ENCODE measurements at places on chromosomes 7 and 10. TPM values are rescaled to one million over a fixed set of nuclear protein-coding genes. Genes with fewer than 3 reads are reported as not detected.

Gene CYP3A4
- total RNA-seq = not detected

Gene EPO
- not detected for total RNA-seq

Gene GPR37
- 2.0 TPM for total RNA-seq

Gene PODXL
- 62.1 TPM for total RNA-seq

Gene UPK3BL2
- 22.0 TPM for total RNA-seq

Gene RPEL1
- 0.12 TPM for total RNA-seq

Gene GOLGA7B
- 1.9 TPM for total RNA-seq

DNA sequence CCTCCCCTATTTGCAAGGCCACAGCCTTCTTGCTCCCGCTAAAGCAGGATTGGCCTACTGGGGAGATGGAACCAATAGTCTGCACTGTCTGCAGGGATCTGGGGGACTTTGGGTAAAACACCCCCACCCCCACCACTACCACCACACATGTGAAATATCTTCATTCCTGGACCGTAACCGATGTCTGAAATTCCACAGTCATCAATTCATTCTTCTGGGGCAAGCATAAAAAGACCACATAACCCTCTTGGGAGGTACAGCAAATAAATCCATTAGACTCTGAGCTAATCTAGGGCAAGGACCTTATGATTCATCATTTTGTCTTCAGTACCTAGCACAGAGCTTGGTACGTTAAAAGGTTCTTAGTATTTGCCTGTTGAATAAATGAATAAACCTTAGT lies 307.8 kb downstream of the GPAM start:
- H3K27me3 ChIP-seq = no peaks in the 10 kb centered on the region
- no peak overlapping the region for H3K4me3 ChIP-seq
- DNase-seq = no peak
- H3K27ac ChIP-seq = no peak overlapping the region
- no peaks in the 10 kb centered on the region for H3K4me1 ChIP-seq
- H3K36me3 ChIP-seq = no peaks in the 10 kb centered on the region

DNA sequence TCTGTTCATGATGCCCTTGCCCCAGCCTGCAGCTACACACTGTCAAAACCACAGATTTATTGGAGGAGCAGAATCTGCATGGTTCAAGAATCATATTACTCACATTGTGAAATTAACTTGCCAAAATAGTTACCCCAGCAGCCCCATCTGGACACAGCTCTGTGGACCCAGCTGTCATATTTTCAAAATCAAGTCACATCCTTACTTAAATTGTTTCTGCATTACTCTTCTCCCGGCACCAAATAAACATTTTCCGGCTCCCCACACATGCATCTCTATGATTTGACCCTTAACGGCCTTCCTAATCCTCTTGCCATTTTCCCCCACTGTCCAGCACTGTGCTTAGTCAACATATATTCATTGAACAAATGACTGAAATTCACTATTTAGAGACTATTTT lies 43.8 kb upstream of the GPR26 start:
- no peaks in the 10 kb centered on the region for H3K36me3 ChIP-seq
- no peak for DNase-seq
- H3K27me3 ChIP-seq = no peaks in the 10 kb centered on the region
- H3K27ac ChIP-seq = no peak overlapping the region

GRCh38 chr10:78359640-78360091 lies 326.0 kb downstream of the RPS24 start:
- H3K36me3 ChIP-seq = no peaks in the 10 kb centered on the region
- H3K27me3 ChIP-seq = no peaks in the 10 kb centered on the region
- no peak for DNase-seq
- no peak overlapping the region for H3K4me3 ChIP-seq
- no peak overlapping the region for H3K27ac ChIP-seq

DNA sequence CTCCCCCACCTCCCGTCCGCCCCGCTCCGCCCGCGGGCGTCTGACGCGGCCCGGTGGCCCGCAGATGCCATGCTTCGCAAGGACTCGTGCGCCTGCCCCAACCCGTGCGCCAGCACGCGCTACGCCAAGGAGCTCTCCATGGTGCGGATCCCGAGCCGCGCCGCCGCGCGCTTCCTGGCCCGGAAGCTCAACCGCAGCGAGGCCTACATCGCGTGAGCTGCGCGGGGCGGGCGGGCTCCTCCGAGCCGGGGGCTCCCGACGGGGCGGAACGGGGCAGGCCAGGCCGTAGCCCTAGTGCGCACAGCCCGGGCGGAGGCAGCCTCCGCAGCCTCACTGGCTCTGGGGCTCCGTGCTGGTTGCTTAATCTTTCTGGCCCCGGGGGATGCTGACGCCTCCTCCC lies 2.8 kb downstream of the ASIC3 start:
- peaks cover 21% of the 10 kb centered on the region for H3K4me1 ChIP-seq
- no peak overlapping the region for H3K4me3 ChIP-seq
- DNase-seq = no peak
- no peaks in the 10 kb centered on the region for H3K27me3 ChIP-seq
- no peak overlapping the region for H3K27ac ChIP-seq
- H3K36me3 ChIP-seq = peaks cover 6% of the 10 kb centered on the region

- no peaks in the 10 kb centered on the region for H3K27me3 ChIP-seq
- H3K4me3 ChIP-seq = no peak overlapping the region
These were observed 4.8 kb downstream of the PON1 start for GRCh38 chr7:95319570-95319969.

DNA sequence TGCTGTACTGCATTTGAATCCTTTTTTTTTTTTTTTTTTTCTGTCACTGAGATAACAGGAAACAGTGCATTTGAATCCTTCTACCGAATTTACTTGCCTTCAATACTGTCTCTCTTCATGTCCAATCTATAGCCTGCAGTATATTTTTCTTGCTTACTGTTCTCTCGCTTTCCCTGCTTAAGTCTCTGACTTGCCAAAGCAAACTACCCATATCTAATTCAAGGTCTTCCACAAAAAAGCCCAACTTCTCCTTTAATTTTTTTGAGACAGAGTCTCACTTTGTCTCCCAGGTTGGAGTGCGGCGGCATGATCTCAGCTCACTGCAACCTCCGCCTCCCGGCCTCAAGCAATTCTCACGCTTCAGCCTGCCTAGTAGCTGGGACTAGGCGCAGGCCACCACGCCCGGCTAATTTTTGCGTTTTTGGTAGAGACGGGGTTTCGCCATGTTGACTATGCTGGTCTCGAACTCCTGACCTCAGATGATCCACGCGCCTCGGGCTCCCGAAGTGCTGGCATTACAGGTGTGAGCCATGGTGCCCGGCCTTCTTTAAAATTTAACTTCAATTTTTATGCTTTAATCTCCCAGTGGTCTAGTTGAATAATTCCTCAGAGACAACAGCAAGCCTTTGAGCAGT lies 882 bp downstream of the PDCD11 start:
- H3K4me1 ChIP-seq = peaks cover 18% of the 10 kb centered on the region
- DNase-seq = no peak
- peak overlapping the region; percentile 71 for H3K4me3 ChIP-seq

- H3K36me3 ChIP-seq = no peaks in the 10 kb centered on the region
- peak overlapping the region; percentile 27 for H3K4me3 ChIP-seq
- H3K27me3 ChIP-seq = peaks cover 35% of the 10 kb centered on the region
- DNase-seq = no peak
- no peak overlapping the region for H3K27ac ChIP-seq
- H3K4me1 ChIP-seq = peaks cover 7% of the 10 kb centered on the region
These were observed 276.9 kb downstream of the DNAJB6 start for GRCh38 chr7:157613575-157614322.

- H3K4me3 ChIP-seq = no peak overlapping the region
- no peaks in the 10 kb centered on the region for H3K36me3 ChIP-seq
- DNase-seq = no peak
- no peak overlapping the region for H3K27ac ChIP-seq
- H3K4me1 ChIP-seq = no peaks in the 10 kb centered on the region
- H3K27me3 ChIP-seq = peaks cover 17% of the 10 kb centered on the region
These were observed 174.3 kb downstream of the SNX10 start for GRCh38 chr7:26466007-26466406.

DNA sequence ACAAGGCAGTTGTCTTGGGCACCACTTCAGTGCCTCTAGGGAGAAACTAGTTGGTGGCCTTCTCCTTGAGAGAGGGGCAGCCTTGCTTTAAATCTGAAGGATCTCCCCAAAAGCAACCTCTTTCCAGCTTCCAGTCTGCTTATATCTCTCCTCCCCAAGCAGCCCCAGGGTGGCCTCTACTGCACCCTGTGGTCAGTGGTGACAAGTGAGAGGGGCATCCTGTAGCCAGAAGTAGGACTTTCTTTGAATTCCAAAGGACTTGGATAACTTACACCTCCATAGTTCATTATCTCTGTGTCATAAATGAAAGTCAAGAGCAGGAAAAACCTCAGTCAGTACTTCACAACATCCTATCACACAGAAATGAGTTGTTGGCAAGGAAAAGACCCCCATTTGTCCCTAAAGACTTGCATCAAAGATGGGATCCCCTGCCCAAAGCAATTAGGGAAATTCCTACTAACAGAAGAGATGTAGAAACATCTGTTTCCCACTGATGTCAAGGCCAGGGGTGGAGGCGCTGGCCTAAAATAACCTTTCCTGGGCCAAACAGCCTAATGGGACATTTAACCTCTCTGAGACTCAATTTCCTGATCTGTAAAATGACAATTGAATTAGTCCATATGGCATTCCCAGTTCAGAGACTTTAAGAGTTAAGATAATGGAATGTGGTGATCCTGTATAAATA lies 44.0 kb upstream of the ANKRD1 start:
- H3K27me3 ChIP-seq = no peaks in the 10 kb centered on the region
- H3K27ac ChIP-seq = no peak overlapping the region
- H3K4me3 ChIP-seq = no peak overlapping the region
- no peaks in the 10 kb centered on the region for H3K4me1 ChIP-seq
- H3K36me3 ChIP-seq = no peaks in the 10 kb centered on the region

GRCh38 chr10:132414402-132415016 lies 17.5 kb downstream of the PWWP2B start:
- H3K27me3 ChIP-seq = no peaks in the 10 kb centered on the region
- peaks cover 42% of the 10 kb centered on the region for H3K4me1 ChIP-seq
- H3K36me3 ChIP-seq = no peaks in the 10 kb centered on the region
- DNase-seq = no peak
- H3K27ac ChIP-seq = no peak overlapping the region

- H3K36me3 ChIP-seq = no peaks in the 10 kb centered on the region
- no peak overlapping the region for H3K27ac ChIP-seq
- peaks cover 4% of the 10 kb centered on the region for H3K4me1 ChIP-seq
These were observed 57.6 kb upstream of the SLC35B4 start for GRCh38 chr7:134374291-134374690.

DNA sequence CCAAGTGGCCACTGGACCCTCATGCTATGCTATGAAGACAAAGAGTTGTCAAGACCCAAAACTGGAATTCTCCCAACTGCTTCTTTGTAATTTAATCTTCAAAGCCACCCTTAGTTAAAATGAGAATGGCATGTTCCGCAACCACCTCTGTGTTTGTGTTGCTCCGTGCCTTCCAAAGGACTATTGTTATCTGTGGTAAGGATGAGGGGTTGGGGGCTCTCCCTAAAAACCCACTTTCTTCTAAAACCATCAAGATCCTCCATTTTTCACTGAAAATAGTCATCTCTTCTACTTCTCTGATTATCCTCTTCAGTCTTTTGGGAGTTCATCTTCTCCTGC lies 222.1 kb upstream of the AOAH start:
- DNase-seq = no peak
- no peak overlapping the region for H3K27ac ChIP-seq
- H3K4me1 ChIP-seq = no peaks in the 10 kb centered on the region
- H3K4me3 ChIP-seq = no peak overlapping the region
- H3K27me3 ChIP-seq = no peaks in the 10 kb centered on the region

- no peak overlapping the region for H3K27ac ChIP-seq
- H3K4me3 ChIP-seq = no peak overlapping the region
- H3K27me3 ChIP-seq = peaks cover 3% of the 10 kb centered on the region
- H3K36me3 ChIP-seq = no peaks in the 10 kb centered on the region
- DNase-seq = peak; percentile 47
These were observed 3.4 kb downstream of the PALD1 start for GRCh38 chr10:70481831-70482530.

GRCh38 chr10:104209575-104210198 lies 22.5 kb downstream of the CFAP43 start:
- no peak for DNase-seq
- no peak overlapping the region for H3K27ac ChIP-seq
- H3K27me3 ChIP-seq = no peaks in the 10 kb centered on the region
- H3K36me3 ChIP-seq = no peaks in the 10 kb centered on the region

GRCh38 chr10:133165556-133166503 lies 5.8 kb downstream of the KNDC1 start:
- H3K27me3 ChIP-seq = peaks cover 5% of the 10 kb centered on the region
- no peak overlapping the region for H3K4me3 ChIP-seq
- peak; percentile 74 for DNase-seq
- no peaks in the 10 kb centered on the region for H3K4me1 ChIP-seq

DNA sequence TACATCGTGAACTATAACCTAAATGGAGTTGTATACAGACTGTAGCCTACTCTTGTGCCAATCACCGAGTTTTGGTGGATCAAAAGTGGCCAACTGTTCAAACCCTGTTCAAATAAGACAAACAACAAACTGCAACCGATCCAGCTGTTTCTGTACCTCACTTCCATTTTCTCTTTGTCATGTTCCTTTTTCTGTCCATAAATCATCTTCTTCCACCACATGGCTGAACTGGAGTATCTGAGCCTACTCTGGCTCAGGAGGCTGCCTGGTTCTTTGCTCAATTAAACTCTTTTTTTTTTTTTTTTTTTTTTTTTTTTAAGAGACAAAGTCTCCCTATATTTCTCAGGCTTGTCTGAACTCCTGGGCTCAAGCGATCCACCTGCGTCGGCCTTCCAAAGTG lies 59.0 kb upstream of the NPVF start:
- no peak for DNase-seq
- no peaks in the 10 kb centered on the region for H3K27me3 ChIP-seq
- H3K4me3 ChIP-seq = no peak overlapping the region
- H3K27ac ChIP-seq = no peak overlapping the region
- no peaks in the 10 kb centered on the region for H3K36me3 ChIP-seq

- H3K4me1 ChIP-seq = no peaks in the 10 kb centered on the region
- DNase-seq = no peak
- H3K36me3 ChIP-seq = no peaks in the 10 kb centered on the region
These were observed 57.6 kb downstream of the BRI3 start for GRCh38 chr7:98339043-98339442.

DNA sequence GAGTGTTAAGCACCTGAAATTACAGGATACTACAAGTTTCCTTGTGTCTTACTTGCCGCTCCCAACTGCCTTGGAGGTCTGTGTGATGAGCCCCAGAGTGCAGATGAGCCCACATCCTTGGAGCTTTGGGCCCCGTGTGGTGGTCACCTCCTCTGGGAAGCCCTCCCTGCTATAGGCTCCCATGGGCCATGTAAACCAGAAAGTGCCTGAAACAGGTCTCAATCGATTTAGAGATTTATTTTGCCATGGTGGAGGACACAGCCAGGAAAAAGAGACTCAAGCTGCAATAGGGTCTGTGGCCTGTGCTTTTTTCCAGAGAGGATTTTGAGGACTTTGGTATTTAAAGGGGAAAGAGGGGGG lies 89.4 kb upstream of the KCTD7 start:
- H3K36me3 ChIP-seq = no peaks in the 10 kb centered on the region
- H3K4me3 ChIP-seq = no peak overlapping the region
- no peak overlapping the region for H3K27ac ChIP-seq
- no peaks in the 10 kb centered on the region for H3K27me3 ChIP-seq

Measured in left lung (tissue), 14 donors.